ENCODE measurements at places on chromosomes 12 and 14.

DNA sequence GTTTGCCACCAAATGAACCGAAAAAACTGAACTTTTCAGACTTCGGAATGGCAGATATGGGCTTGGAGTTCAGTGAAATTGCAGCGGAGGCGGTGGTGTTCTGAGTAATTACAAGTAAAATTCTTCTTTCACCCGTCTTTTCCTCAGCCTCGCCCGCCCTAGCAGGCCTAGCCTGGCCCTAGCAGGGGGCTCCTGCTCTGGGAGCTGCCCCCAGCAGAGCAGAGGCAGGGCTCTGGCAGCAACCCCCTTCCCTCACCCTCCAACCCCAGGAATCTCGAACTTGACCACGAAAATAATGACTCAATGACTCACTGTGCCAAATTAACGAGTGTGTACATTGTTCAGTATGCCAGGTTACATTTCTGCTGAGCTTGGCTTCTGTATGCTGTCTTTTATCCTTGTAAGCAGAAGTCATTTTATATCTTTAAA, 1.1 kb downstream of the PAPLN start:
- no peak for DNase-seq

- no peak for DNase-seq
Measured at GRCh38 chr14:89196545-89196944, 220.5 kb downstream of the FOXN3 start.

- no peak for DNase-seq
Measured at GRCh38 chr14:67495827-67496226, 7.3 kb upstream of the TMEM229B start.

DNA sequence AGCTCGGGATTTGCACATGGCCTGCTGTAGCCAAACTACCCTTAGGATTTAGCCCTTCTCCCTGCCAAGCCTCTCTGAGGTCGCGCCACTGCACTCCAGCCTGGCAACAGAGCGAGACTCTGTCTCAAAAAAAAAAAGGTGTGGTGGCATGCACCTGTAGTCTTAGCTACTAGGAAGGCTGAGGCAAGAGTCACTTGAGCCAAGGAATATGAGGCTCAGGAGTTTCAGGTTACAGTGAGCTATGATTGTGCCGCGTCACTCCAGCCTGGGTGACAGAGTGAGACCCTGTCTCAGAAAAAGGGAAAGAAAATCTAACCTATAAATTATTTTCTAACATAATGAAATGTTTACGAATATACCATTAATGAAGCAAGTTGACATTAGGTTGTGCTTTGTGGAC, 29.7 kb downstream of the ESRRB start:
- DNase-seq = no peak

DNA sequence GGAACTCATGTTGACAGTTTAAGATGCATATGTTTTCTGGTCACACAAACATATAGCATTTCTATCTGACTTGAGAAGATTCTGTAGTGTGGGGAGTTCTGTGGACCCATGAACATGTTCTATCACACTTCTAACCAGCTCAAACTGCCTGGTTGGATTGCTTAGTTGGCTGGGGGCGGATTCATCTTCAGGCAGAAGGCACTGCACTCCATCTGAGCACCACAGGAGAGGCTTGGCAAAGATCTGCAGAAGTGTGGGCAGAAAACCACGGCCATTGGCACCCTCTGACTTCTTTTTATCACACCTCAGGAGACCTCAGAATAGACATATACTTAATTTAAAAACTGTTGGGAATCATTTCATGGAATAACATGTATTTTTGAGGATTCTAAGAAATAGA, 68.5 kb downstream of the LIN7A start:
- DNase-seq = no peak

DNA sequence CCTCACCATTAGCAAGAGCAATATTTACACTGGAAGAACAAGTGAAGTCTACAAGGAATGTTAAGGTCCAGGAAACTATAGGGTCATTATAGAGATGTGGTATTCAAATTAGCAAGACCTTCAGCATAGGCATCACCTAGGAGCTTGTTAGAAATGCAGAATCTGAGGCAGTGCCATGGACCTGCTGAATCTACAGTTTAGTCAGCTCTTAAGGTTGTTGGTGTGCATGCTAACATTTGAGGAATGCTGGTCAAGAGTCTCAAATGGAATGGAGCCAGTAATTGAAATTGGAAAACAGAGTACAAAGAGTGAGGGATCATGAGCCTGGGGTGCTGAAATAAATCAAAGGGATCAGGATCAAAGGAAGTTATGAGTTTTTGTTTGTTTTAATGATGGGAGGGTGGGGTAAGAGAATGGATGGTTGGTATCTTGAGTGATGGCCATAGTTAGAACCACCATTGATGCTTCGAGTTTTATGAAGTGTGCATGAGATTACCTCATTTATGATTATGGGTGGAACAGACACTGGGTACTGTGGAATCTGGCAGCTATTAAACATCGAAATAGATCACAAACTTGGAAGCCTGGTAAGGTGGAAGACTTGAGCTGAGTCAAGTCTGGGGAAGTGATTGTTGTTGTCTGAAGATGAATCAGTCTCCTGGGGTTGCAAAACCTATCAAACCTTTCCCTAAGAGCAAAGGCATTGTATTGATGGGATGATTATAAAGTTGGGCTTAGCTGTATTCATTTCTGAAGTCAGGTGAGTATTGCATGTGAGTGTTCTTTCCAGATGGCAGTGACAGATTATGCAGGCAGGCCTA, 323.3 kb upstream of the E2F7 start:
- no peak for DNase-seq

DNA sequence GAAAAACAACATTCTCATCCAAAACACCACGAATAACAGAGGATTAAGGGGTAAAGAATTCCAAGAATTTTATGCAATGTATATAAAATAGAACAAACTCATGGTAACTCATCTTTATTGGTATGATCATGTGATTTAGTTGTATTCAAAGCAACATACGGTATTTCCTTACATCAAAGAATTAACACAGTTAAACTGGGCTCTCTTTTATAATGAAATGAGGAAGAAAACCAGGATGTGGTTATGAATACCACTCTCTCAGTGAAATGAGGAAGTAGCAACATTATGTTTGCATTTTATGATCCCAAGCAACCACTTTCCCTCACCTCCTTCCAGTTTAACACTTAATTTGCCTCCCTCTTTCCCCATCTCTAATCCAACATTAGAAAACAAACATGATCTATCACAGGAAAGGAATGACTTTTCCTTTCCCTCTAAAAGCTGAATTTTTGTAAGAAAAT, 22.9 kb downstream of the SPTLC2 start:
- no peak for DNase-seq

DNA sequence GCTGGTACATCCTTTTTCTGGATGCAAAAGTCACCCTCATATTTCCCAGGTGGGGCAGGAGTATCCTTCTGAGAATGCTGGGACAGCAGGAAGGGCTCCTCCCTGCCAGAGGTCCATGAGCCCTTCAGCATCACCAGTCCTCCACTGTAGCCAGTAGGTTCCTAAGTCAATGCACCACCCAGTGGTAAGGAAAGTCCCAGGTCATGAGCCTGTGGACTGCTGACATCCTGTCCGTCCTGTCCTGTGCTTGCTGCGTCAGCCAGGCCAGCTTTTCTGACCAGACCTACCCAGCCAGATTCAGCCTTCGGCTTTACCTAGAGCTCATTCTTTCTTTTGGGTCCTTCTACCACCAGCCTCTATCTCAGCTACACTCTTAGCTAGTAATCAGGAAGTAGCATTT, 23.0 kb upstream of the ACTN1 start:
- no peak for DNase-seq

DNA sequence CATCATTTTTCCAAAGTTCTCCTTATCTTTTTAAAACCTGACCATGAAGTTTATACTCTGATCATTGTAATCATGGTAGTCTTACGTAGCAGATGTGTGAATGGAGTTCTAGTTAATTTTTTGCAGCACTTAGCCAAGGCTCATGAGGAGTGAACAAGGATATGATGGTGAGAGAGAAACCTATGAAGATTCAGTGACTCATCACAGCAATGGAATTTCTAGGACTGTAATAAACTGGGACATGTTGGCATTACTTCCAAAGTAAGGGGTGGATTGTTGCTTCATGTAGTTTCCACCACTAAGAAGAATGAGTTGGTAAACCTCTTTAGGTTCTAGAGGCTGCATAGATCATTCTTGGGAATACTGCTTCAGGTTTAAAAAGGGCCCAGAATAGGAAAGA, 102.7 kb downstream of the LRRIQ1 start:
- DNase-seq = no peak

DNA sequence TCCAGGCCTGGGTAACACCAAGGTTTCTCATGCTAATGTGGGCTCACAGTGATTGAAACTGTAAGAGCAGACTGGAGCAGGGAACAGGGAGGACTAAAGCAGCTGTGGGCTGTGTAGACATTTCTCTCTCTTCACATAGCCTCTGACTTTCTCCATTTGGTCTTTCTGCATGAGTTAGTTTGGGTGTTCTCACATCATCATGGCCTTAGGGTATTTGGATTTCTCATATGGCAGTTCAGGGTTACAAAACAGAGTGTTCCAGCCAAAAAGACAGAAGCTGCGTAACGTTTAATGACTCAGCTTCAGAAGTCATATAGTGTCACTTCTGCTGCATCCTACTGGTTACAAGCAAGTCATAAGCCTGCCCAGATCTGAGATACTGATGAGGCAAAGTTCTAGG, 52.0 kb upstream of the OSBPL8 start:
- no peak for DNase-seq

DNA sequence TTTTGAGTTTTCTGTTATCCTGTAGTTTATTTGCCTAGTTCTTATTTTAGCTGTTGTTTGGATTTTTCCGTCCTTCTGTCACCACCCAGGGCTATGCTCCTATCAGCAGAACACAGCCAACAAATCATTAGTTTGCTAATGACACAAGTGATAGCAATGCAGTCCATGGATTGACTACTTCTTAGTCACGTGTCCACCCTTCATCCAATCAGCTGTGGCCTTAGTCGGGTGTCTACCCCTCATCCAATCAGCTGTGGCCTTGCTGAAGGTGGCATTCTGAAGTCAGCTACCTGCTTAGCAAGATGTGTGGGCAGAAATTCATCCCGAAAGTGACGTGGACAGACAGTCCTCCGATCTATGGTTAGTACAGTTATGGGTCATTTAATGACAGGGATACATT, 182.3 kb downstream of the GALC start:
- DNase-seq = no peak
